ENCODE measurements at places on chromosomes 11 and 22.

DNA sequence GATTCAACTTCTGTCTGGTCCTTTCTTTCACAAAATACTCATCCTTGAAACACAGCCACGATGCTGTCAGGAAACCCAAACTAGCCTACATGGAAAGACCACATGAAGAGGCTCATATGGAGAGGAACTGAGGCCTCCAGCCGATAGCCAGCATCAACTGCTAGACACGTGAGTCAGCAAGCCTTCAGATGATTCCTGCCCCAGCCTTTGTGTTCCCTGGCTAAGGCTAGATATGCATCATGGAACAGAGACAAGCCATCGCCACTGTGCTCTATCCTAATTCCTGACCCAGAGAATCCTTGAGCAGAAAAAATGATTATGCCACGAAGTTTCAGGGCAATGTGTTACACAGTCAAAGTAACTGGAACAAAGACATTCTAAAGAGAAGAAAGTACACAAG lies 75.5 kb downstream of the ENTHD1 start:
- no peak for ATAC-seq

- no peak for ATAC-seq
Measured at GRCh38 chr11:92886243-92886905, 83.1 kb upstream of the MTNR1B start.

DNA sequence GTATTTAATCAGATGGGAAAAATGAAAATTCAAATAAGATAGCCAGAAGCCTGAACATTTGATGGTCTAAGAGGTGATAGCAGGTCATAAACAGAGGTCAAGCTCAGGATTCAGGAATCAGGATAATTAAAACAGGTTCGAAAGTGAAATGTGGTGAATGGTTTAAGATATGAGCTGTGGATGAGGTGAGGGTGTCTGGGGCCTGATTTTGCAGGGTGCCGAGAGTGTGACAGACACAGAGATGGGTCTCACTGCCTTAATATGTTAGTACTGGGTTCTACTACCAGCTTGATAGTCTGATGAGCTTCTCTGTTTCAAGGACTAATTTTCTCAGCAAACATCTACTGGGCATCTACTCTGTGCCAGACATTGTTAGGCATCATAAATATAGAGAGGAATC lies 19.9 kb upstream of the EMSY start:
- ATAC-seq = no peak

DNA sequence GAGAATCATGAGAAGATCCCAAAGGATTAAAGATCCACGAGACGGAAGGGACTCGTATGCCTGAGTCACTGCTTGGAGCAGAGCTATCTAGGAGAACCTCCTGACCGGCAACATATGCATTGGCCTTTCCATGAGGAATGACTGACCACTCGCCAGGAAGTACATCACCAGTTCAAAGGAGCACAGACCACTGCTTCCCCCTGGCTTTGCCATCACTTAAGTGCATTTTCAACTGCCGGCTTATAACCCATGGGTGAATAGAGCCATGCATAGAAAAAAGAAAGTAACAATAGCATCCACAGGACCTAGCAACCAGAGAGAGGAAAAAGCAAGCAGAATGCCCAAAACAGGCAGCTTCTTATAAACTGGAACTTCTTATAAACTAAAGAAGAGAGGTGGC lies 98.3 kb upstream of the ZC3H12C start:
- ATAC-seq = no peak

DNA sequence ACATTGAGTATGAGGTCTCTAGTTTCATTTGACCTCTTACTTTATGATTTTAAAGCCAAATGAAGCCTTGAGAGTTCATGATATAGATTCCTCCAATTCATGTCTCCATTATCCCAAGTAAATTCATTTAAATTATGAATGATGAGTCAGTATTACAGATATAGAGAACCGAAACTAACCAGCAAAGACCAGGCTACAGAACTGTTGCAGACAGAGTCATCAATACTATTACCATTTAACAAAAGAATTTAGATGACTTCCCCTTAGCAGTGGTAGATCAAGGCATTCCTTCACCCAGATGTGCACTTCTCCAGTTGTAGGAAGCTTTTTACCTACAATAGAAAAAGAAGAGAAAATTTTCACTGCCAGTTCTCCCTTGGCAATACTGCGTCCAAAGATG lies 11.8 kb upstream of the CCDC89 start:
- peak; percentile 46 for ATAC-seq

DNA sequence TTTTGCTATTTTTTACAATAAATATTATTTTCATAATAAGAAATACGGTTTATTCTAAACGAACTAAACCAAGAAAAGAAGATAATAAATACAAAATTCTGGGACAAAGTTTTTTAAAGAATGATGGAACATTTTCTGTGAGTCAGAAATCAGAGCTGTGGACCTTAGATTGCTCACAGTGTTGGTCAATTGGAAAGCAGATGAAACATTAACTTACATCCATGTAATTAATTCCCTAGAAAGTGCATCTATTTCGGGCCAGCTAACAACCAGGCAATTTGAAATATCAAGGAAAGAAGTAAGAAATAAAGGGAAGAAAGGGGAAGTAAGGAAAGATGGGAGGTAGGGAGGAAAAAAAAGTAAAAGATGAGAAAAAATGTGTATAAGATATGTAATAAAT lies 1569.8 kb upstream of the TENM4 start:
- no peak for ATAC-seq

GRCh38 chr22:39219071-39220039 lies 25.4 kb downstream of the PDGFB start:
- ATAC-seq = no peak

DNA sequence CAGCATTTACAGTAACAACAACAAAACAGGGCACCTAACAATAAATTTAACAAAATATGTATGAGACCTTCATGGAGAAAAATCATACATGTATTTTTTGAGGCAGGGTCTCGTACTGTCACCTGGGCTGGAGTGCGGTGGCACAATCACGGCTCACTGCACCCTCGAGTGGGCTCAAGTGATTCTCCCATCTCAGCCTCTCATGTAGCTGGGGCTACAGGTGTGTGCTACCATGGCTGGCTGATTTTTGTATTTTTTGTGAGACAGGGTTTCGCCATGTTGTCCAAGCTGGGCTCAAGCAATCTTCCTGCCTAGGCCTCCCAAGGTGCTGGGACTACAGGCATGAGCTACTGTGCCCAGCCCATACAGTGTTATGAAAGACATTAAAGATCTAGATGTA lies 278.1 kb downstream of the SWAP70 start:
- no peak for ATAC-seq

DNA sequence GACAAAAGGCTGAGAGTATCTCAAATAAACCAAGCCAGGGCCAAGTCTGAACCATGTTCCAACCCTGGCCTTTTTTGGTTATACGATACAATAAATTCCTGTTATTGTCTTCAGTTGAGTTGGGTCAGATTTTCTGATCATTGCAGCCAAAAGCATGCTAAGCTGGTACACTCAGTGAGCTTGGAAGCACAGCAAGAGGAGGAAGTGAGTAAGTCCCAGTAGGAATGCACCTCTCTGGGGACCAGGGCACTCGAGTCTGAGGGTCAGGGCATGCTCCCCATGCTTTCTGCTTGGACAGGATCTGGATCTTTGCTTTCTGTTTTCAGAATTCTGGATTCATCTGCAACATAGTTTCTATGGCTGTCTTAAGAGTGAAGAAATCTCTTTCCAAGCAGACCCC lies 73.1 kb downstream of the TMPRSS5 start:
- no peak for ATAC-seq

DNA sequence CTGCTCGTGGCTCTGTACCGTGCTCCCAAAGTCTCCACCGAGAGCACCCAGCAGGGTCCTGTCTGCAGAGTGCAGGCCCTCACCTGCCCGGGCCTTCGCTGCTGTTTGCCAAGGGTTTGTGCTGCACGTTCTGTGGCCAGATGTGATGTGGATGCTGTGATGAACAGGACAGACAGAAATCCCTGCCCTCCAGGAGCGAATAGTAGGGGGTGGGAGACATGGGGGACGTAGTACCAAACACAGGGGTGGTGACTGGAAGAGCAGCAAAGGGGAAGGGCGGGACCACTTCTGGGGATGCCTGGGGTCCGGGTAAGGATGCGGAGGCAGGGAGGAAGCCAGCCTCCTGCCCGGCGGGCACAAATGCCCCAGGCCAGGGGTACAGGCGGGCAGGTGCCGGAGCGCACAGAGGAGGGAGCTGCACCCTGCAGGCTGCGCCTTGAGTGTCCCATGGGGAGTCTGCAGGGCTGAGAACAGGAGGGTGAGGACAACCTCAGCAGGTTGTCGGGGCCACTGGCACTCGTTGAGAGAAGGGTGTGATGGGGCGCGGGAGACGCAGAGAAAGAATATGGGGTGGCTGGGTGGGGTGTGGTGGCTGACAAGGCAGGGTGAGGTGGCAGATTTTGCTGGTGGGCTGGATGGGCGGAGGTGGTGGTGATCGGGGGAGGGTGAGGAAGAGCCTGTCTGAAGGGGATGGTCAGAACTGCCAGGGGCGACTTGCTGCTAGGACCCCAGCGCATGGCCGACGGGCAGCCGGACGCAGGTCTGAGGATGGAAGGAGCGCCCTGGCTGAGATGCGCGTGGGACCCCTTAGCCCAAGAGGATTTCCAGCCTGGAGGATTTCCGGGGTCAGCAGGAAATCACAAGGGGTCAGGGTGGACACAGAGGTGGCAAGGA lies 16.3 kb upstream of the CTSD start:
- no peak for ATAC-seq

DNA sequence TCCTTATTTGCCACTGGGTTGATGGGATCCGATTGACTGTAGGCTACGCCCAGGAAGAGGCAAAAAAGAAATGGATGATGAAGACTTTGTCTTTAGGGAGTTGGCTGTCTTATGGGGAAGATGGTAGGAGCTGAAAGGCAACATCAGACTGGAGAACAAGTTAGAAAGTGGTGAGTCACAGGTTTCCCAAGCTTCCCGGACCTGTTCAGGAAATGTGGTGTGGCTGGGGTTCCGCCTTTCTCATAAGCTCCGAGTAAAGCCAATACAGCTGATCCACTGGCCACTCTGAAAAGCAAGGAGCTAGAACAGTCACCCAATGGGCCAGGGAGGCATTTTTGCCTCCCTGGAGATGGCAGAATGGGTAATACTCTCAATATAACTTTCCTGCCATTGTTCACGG lies 194.5 kb downstream of the SNX19 start:
- no peak for ATAC-seq

DNA sequence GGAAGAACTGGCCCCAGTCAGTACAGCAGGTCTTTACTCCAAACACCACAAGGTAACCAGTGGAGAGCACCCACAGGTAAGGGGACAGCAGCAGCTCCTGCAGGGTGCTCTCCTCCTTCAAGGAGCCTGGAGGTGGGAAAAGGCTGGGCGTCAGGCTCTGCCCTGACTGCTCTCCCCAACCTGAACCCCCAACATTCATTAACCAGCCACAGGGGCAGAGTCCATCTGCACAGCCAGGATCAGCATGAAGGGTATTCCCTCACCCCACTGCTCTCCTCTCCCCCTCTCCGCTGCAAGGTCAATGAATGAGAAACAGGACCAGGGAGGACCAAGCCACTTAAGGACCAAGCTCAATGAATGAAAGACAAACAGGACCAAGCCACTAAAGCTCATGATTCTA lies 3.7 kb downstream of the SLC37A4 start:
- ATAC-seq = no peak

DNA sequence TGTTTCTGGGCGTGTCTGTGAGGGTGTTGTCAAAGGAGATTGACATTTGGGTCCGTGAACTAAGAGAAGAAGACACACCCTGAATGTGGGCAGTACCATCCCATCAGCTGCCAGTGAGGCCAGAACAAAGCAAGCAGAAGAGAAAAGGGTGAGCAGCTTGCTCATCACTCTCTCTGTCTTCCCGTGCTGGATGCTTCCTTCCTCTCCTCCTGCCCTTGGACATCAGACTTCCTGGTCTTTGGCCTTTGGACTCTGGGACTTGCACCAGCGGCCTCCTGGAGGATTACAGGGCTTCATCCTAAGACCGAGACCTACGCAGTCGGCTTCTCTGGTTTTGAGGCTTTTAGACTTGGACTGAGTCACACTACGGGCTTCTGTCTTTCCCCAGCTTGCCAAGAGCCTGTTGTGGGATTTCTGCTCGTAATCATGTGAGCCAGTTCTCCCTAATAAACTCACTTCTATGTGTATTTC lies 18.8 kb downstream of the APOL2 start:
- no peak for ATAC-seq

GRCh38 chr11:117822074-117823033 lies 2.2 kb downstream of the FXYD2 start:
- ATAC-seq = no peak

DNA sequence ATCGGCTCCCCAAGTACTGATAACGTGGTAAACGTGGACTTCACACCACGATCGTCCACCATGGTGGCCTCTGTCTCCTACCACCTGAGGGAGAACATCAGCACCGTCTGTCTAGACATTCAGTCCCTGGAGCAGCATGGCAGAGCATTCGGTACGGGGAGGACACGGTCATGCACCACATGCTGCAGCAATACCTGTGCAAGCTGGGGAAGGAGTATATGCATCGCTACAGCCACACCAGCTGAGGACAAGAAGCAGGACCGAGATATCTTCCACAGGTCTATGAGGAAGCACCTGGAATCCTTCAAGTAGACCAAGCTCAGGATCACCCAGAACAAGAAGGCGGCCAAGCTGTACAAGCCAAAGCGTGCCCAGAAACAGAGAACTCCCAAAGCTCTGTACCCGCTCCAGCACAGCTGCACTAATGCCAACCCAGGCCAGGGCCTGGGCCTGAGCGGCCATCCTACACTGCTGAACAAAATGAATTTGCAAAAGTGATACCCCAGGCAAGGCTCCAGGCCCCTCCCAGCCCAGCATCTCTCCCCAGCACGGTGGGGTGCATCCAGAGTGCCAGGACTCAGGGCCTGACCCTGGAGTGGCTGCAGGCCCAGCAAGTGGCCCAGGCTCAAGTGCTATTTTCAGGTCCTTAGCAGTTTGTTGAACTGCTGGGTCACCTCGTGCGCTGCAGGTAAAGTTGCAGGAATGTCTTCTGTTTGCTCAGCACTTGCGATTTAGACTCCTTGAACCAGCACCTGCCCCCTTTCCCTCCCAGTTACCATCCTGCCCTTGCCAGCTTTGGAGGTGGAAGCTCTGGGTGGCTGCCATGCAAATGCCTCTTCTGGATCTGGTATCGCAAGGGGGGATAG lies 119.3 kb upstream of the SERPIND1 start:
- no peak for ATAC-seq

DNA sequence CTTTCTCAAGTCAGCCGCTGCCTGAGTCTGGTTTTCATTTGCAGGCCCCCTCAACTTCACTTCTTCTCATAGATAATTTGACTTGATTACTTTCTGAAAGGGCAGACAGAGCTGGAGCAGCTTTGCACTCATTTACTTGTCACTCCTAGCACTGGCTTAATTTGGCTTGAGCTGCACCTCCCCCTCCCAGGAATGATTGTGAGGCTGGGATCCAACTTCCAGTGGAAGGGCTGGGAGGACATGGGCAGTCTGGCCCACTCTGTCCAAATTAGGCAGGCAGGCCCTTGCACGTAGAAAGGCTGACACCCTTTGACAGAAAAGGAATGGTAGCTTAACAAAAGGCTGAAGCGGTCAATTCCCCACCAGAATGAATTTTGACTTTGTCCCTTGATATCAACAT lies 453.9 kb downstream of the ETS1 start:
- no peak for ATAC-seq

Data from activated CD4-positive, CD25-positive, alpha-beta regulatory T cell treated with anti-CD3 and anti-CD28 coated beads, Interleukin-2, amount 50 U/mL, for 24 hours (primary cell).